Tibial nerve (tissue), 4 donors: ENCODE measurements at places on chromosomes 6 and 20.

DNA sequence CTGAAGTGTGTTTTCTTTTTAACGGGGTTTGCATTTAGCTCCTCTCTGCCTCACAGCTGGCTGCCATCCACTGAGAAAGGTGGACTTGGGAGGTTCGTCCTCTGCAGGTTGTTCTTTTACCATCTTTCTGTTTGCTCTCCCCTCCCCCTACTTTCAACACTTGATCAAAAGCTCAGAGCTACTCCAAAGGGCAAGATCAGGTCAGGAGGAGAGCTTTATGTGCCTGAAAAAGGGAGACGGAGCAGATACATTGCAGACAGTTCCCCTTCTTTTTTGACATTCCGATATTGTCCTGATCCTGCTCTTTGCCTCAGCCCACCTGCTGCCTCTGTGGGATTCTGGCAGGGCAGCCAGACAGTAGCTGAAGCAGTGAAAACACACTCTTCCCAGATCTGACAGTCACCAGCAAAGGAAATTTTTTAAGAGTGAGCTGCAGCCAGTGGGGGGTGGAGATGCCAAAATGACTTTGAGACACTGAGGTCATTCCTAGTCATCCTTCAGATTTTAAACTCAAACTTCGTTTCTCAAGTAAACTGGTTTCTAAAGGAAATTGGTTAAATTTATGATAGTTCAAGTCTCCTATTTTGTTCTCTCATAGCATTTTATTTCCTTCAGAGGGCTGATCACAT, 26.5 kb downstream of the SMLR1 start:
- no peak overlapping the region for H3K4me3 ChIP-seq
- no peak overlapping the region for H3K27ac ChIP-seq
- no peaks in the 10 kb centered on the region for H3K27me3 ChIP-seq
- H3K36me3 ChIP-seq: no peaks in the 10 kb centered on the region

GRCh38 chr6:132235596-132236280, 165.5 kb downstream of the MOXD1 start:
- H3K4me3 ChIP-seq: no peak overlapping the region
- no peak overlapping the region for H3K27ac ChIP-seq
- no peaks in the 10 kb centered on the region for H3K27me3 ChIP-seq
- DNase-seq: no peak
- no peaks in the 10 kb centered on the region for H3K4me1 ChIP-seq
- H3K36me3 ChIP-seq: no peaks in the 10 kb centered on the region

GRCh38 chr6:42101186-42101657, 41.2 kb downstream of the C6orf132 start:
- DNase-seq: no peak
- no peak overlapping the region for H3K27ac ChIP-seq
- peaks cover 15% of the 10 kb centered on the region for H3K27me3 ChIP-seq
- H3K36me3 ChIP-seq: no peaks in the 10 kb centered on the region

GRCh38 chr20:37905671-37906613, 3.0 kb downstream of the VSTM2L start:
- peaks cover 15% of the 10 kb centered on the region for H3K4me1 ChIP-seq
- DNase-seq: no peak
- H3K36me3 ChIP-seq: no peaks in the 10 kb centered on the region
- no peaks in the 10 kb centered on the region for H3K27me3 ChIP-seq
- H3K4me3 ChIP-seq: no peak overlapping the region

DNA sequence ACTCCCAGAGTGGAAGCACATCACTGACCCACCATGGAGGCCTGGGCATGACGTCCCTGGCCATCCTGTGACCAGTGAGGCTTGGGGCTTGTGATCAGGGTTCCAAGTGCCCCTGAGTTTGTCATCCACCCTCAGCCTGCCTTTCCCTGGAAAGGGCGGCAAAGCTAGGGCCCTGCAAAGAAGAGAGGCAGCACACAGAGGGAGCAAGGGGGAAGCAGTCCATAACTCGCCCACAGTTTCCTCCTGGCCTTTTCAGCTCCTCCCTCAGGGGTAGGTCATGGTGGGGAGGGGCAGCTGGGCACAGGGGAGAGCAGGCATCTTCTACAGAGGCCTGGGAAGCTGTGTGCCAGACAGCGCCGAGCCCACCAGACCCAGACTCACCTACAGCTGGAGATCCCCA, at the start of gene NCR2:
Gene NCR2, plus strand, starts transcription at position 313 of the 400 bp plus-strand sequence. CDS start 269 bp downstream, outside the sequence.
- no peak within 1 kb of the TSS for H3K4me3 ChIP-seq
- H3K4me1 ChIP-seq: no peaks in the 10 kb centered on the region
- H3K27me3 ChIP-seq: no peaks in the 10 kb centered on the region
- no peak for DNase-seq

- H3K27ac ChIP-seq: no peak overlapping the region
- H3K36me3 ChIP-seq: peaks cover 99% of the 10 kb centered on the region
- no peaks in the 10 kb centered on the region for H3K27me3 ChIP-seq
Observed at GRCh38 chr20:37233548-37234253, 27.9 kb downstream of the GHRH start.

GRCh38 chr20:13610184-13610583, 28.5 kb downstream of the TASP1 start:
- H3K36me3 ChIP-seq: no peaks in the 10 kb centered on the region
- no peak overlapping the region for H3K27ac ChIP-seq
- no peak for DNase-seq
- no peaks in the 10 kb centered on the region for H3K27me3 ChIP-seq
- H3K4me3 ChIP-seq: no peak overlapping the region

DNA sequence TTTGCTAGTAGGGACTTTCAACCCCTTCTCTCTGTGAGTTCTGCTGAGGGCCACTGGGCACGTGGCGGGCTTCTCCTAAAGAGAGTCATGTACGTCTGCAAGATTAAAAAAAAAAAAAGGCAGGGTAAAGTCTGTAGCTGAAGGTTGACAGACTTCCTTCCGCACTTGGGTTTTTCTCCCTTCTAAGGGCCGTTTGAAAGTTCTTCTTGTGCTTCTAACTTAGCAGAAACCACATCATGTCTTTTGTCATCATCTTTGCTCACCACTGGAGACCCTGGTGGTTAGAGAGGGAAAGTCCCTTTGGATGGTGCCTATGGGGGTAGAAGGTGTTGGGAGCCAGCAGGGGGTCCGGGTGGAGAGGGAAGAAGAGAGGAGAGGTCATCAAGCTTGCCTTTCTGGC, 31.4 kb downstream of the PRDM1 start:
- no peak for DNase-seq
- no peak overlapping the region for H3K4me3 ChIP-seq
- no peaks in the 10 kb centered on the region for H3K36me3 ChIP-seq

DNA sequence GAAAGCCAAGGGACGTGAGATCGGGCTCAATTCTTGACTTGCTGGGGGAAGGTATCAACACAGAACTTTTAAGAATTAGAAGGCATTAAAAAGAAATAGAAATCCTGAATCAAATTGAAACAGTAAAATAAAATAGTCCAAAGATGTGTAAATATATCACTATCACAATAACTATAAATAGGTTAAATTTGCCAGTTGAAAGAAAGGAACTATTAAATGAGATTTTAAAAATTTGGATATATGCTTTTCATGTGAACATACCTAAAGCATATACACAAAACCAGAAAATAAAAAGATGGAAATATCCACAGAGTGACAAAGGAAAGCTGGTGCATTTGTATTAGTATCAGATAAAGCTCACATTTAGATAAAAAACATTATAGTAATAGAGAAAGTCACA, 152.4 kb upstream of the ESR1 start:
- H3K27ac ChIP-seq: no peak overlapping the region
- H3K36me3 ChIP-seq: no peaks in the 10 kb centered on the region
- DNase-seq: no peak
- no peak overlapping the region for H3K4me3 ChIP-seq
- no peaks in the 10 kb centered on the region for H3K4me1 ChIP-seq

GRCh38 chr20:48781634-48782033, 46.2 kb downstream of the PREX1 start:
- H3K4me3 ChIP-seq: no peak overlapping the region
- H3K4me1 ChIP-seq: peaks cover 19% of the 10 kb centered on the region
- H3K27me3 ChIP-seq: peaks cover 11% of the 10 kb centered on the region
- DNase-seq: no peak
- no peaks in the 10 kb centered on the region for H3K36me3 ChIP-seq

DNA sequence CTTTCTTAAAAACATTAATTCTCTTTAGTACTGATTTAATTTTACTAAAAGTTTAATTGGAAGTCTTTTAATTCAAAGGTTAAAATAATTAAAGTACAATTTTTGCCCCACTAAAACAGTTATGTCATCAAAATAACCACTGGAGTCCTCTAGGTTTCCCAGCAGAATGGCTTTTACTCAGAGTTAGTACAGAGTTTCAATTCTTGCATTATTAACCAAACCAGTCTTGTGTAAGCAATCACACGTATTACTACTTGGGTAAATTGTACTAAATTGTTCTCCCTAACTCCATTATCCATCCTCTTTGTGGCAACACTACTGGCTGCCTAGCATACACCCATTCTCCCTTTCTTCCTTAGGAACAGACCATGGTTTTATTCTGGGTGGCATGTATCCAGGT, 36.9 kb downstream of the CDK19 start:
- H3K27me3 ChIP-seq: no peaks in the 10 kb centered on the region
- no peaks in the 10 kb centered on the region for H3K36me3 ChIP-seq
- no peaks in the 10 kb centered on the region for H3K4me1 ChIP-seq
- H3K4me3 ChIP-seq: no peak overlapping the region
- no peak for DNase-seq
- H3K27ac ChIP-seq: no peak overlapping the region

- no peak overlapping the region for H3K4me3 ChIP-seq
- no peak overlapping the region for H3K27ac ChIP-seq
- no peaks in the 10 kb centered on the region for H3K4me1 ChIP-seq
- no peaks in the 10 kb centered on the region for H3K27me3 ChIP-seq
- H3K36me3 ChIP-seq: no peaks in the 10 kb centered on the region
Observed at GRCh38 chr6:66986940-66987339, 1279.9 kb upstream of the EYS start.

GRCh38 chr20:47304287-47304686, 52.2 kb downstream of the ZMYND8 start:
- no peak overlapping the region for H3K4me3 ChIP-seq
- DNase-seq: no peak
- H3K4me1 ChIP-seq: peaks cover 31% of the 10 kb centered on the region

GRCh38 chr6:31379850-31380249, 22.9 kb upstream of the HLA-B start:
- H3K36me3 ChIP-seq: no peaks in the 10 kb centered on the region
- no peak for DNase-seq
- no peaks in the 10 kb centered on the region for H3K4me1 ChIP-seq
- no peak overlapping the region for H3K27ac ChIP-seq
- H3K4me3 ChIP-seq: no peak overlapping the region

DNA sequence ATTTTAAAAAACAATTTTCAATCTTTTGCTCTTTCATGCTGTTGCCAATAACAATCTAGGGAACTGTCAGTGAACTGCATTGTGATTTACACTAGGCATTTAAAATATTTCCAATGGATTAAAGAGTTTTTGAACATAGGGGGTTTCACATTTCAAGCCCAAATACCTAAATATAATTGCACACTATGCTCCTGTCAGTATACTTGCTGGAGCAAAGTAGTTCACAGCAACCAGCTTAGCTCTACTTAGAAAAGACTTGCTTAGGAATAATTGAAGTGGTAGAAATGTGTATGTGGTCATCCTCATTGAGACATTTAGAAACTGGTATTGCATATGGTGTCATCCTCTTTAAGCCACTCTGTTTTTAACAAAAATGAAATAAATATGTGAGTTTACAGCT, 41.7 kb upstream of the REV3L start:
- H3K4me1 ChIP-seq: peaks cover 3% of the 10 kb centered on the region
- no peak overlapping the region for H3K27ac ChIP-seq
- no peak overlapping the region for H3K4me3 ChIP-seq
- H3K27me3 ChIP-seq: no peaks in the 10 kb centered on the region

DNA sequence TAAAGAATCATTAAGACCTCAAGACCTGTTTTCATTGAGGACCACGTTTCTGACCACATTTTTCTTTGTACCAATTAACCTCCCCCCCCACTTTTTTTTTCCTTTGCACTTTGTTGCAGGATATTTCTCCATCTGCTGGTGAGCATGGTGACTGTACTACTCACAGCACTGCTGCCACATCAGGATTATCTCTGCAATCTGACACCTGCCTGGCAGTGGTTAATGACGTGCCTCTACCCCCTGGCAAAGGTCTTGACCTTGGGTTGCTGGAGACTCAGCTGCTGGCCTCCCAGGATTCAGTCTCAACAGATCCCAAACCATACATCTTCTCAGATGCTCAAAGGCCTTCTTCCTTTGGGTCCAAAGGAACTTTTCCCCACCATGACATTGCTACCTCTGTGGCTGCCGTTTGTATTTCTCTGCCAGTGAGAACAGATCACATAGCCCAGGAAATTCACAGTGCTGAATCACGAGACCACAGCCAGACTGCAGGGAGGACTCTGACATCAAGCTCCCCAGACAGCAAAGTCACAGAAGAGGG, 46.6 kb upstream of the EDN3 start:
- H3K4me3 ChIP-seq: no peak overlapping the region
- no peaks in the 10 kb centered on the region for H3K27me3 ChIP-seq
- no peak for DNase-seq
- no peaks in the 10 kb centered on the region for H3K36me3 ChIP-seq

DNA sequence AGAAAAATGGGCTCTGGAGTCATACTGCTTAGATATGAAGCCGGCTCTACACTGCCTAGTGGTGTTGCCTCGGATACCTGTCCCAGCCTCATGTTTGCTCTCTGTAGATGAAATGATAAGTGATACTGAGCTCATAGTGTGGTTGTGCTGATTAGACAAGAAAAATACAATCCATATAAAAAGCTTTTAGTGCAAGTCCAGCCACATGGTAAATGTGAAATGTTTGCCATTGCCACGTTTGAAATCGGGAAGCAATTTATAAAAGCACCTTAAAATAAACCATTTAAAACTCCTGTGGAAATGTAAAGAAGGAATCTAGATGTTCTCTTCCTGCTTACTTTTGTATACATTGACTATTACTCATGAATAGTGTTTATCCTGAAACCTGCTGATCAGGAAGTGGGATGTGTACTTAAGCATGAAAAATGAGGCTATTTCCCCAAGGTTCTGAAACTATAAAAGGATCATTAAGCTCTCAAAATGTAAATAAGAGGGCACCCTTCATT, 13.1 kb upstream of the PBOV1 start:
- no peak overlapping the region for H3K4me3 ChIP-seq
- H3K27ac ChIP-seq: no peak overlapping the region
- no peaks in the 10 kb centered on the region for H3K4me1 ChIP-seq
- DNase-seq: no peak
- no peaks in the 10 kb centered on the region for H3K36me3 ChIP-seq
- no peaks in the 10 kb centered on the region for H3K27me3 ChIP-seq

DNA sequence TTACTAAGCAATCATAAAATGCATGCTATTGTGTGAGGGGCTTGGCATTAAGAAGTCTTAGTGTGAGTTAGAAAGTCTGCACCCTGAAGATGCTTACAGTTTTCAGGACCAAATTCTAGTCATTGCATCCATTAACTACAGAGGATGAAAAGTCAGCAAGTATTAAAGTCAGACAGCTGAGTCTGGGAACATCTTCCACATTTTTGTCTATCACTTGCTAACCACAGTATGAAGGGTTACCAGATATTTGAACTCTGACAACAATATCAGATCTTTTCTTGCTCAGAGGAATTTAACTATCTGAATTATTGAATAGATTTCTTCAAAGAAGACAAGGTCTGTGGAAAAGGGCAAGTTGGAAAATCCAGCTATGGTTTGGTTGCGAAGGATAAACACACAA, 264.4 kb downstream of the BTBD9 start:
- peaks cover 24% of the 10 kb centered on the region for H3K4me1 ChIP-seq
- H3K4me3 ChIP-seq: no peak overlapping the region
- no peaks in the 10 kb centered on the region for H3K27me3 ChIP-seq
- no peak overlapping the region for H3K27ac ChIP-seq
- H3K36me3 ChIP-seq: no peaks in the 10 kb centered on the region
- no peak for DNase-seq

GRCh38 chr6:138026342-138026741, 80.9 kb downstream of the PERP start:
- no peaks in the 10 kb centered on the region for H3K4me1 ChIP-seq
- no peaks in the 10 kb centered on the region for H3K36me3 ChIP-seq
- DNase-seq: no peak
- H3K27me3 ChIP-seq: no peaks in the 10 kb centered on the region
